Mucosa of descending colon (tissue), 3 donors: ENCODE measurements at places on chromosomes 5 and 9.

GRCh38 chr9:116924462-116925110 is 237.5 kb downstream of the TRIM32 start:
- no peak for DNase-seq

- DNase-seq, result no peak
Measured at GRCh38 chr5:73865315-73865714, 239.3 kb downstream of the ARHGEF28 start.

GRCh38 chr9:136787690-136788400 is 3.3 kb upstream of the TMEM141 start:
- peak; percentile 80 for DNase-seq

- no peak for DNase-seq
Measured at GRCh38 chr5:109695005-109695926, 5.5 kb downstream of the MAN2A1 start.

- DNase-seq, result no peak
Measured at GRCh38 chr9:70110194-70111041, 66.8 kb downstream of the MAMDC2 start.

DNA sequence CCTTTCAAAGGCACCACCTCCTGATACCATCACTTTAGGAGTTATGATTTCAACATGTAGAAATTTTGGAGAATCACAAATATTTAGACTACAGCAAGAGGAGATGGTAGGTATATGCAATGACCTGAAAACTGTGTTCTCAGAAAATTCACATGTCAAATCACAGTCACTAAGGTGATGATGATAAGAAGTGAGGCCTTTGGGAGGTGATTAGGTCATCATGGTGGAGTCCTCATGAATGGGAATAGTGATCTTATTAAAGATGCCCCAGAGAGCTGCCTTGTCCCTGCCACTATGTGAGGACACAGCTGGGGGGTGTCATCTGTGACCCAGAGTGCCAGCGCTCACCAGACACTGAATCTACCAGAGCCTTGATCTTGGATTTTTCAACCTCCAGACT is 513.5 kb upstream of the TUSC1 start:
- DNase-seq, result no peak

DNA sequence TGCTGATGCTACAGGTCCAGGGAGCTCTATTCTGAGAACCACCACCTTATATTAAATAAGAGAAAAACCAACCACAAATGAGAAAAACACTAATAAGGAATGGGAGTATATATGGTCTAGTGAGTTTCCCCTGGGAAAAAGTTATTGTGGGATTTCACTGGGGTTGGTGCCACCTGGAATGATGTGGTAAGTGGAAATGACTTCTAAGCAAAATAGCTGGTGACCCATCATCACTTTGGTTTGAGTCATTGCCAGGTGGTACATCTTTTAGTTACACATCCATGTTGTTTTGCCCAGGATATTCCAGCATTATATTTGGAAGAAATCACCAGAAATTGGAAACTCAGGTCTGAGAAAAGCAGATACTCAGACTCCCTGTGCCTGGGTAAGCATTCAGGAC is 437.3 kb downstream of the DTWD2 start:
- no peak for DNase-seq
